ENCODE measurements at places on chromosomes 7 and 10.

DNA sequence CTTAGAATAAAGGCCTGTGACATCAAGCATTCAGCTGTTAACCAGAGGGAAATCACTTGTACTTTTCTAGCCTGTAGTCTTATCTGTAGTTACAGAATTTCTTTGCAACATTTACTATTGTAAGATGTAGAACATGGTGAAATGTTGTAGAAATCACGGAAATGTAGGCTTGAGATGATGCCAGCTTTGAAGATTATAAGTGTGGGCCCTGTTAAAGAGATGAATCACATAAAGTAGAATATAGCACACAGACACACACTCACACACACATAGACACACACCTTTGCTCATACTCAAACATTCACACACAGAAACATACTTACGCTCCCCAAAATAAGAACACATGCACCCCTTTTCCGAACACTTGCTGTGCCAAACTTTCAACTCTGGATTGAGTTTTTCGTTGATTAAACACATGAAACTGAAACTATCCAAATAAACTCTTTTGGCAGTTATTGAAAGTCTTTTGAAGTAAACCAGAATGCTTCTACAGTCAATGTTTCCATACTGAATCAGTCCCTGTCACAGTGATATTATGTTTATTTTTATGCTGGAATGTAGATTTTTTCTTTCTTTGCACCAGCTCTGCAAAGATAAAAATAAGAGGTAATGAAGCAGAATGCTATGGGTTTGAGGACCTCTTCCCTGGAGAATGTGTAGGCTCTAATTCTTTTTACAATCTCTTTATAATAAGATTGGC lies 230.3 kb upstream of the MEOX2 start:
- no peak for DNase-seq

DNA sequence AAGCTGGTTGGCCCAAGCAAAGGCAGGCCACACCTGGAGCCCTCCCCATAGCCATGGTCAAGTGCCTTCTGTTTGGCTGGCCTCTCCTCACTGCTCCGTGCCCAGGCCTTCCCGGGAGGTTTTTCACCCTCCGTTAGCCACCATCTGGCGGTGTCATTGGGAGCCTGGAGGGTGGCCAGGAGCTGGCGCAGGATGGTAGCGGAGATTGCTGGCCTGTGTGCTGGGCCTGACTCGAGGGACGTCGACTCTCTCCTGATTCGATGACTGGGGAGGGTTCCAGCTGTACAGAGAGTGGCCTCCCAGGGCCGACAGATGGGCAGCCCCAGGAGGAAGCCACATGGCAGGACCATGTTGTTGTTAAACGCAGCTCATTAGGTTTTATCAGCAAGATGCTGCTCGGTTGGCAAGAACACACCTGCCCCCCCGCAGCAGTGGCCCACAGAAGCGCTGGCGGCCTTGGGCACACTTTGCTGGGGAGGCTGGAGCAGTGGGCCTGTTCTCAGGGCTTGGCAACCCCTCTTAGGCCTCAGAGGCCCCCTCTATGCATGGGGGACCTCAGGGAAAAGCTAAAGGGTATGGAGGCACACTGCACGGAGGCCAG lies 64.0 kb upstream of the CACUL1 start:
- DNase-seq = no peak

- DNase-seq = no peak
Observed at GRCh38 chr7:157253850-157254249, 83.0 kb upstream of the DNAJB6 start.

GRCh38 chr10:88553116-88553752 lies 29.9 kb downstream of the RNLS start:
- DNase-seq = peak; percentile 57

- DNase-seq = no peak
Observed at GRCh38 chr7:57425239-57425944, 24.6 kb upstream of the ZNF716 start.

GRCh38 chr10:1661416-1661815 lies 75.9 kb downstream of the ADARB2 start:
- DNase-seq = no peak

- DNase-seq = no peak
Observed at GRCh38 chr7:135828604-135829003, 80.0 kb upstream of the FAM180A start.

DNA sequence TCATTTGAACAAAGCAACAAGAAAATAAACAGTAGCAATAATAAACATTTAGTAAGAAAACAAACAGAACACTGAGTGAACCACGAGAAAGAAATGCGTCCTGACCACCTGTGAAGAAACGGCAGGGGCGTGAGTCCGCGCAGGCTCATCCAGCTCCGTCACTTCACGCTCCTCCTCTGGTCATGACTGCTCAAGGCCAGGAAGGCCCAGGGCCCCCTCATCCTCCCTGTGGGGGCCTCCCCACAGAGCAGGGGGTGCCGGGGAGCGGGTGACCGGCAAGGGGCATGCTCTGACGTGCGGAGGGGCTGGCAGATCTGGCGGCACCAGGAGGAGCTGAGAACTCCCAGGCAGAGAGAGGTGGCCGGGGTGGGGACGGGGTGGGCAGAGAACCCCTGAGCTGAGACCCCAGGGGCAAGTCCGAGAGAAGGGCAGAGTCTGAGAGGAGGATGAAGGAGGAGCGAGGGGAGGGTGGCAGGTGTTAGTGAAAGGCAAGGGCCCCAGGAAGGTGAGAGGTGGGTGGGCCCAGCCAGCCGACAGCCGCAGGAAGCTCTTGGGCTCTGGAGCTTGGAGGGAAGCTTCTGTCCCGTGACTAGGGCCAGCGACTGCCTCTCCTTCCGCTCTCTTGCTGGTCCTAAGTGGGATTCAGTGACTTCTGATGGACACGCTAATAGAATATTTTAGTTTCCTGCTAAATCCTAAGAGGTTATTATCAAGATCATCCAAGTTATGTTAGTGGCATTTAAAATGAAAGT lies 223.9 kb downstream of the TCERG1L start:
- no peak for DNase-seq

- no peak for DNase-seq
Observed at GRCh38 chr7:127380479-127380878, 12.0 kb downstream of the ZNF800 start.

- no peak for DNase-seq
Observed at GRCh38 chr7:84274029-84274638, 79.5 kb upstream of the SEMA3A start.

GRCh38 chr7:23356726-23357125 lies 57.6 kb downstream of the MALSU1 start:
- DNase-seq = no peak

DNA sequence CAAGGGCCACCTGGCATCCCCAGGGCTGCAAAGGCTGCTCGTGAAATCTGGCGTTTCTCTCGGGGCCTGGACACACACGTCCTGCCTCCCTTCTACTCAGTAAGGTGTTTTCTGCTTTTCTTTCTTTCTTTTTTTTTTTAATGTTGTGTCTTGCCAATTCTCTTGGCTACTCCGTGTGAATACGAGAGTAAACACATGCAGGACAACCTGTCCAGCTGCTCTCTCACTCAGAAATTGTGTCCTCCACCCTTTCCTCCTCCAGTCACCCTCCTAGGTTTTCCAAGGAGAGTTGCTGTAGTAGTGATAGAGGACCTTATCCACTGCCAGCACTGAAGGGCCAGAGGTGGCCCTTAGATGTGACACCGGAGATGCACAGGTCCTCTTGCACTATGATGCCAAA lies 858 bp upstream of the TEX36 start:
- no peak for DNase-seq

GRCh38 chr10:113305871-113306270 lies 247.0 kb upstream of the HABP2 start:
- DNase-seq = peak; percentile 25

DNA sequence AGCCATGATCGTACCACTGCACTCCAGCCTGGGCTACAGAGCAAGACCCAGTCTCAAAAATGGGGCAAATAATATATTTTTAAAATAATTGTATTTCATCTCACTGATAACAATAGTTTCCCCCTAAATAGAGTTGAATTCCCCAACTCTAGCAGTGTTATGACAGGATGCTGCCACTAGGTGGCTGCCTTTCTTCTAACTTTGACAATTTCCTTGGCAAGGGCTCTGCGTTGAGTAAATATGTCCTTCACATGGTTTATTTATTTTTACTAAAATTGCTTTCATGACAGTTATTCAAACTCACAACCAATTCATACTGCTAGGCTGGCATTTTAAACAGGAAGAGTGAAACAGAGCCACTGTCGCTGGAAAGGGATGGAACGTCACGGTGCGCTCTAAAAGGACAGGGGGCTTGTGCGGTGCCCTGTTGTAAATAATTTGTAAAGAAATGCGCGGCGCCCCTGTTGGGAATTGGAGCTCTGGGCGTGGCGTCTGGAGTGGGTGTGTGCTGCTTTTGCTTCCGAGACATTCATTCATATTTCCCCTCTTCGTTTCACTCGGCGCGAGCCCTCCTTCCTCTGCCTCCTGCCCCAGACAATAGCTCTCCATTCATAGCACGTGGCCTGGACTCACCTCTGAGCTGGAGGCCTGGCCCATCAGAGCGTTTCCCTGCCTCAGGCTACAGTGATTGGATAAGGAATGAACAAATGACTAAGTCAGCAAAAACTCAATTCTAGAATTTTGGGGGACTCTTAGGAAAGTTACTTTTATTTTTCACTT lies 20.5 kb upstream of the PITRM1 start:
- peak; percentile 55 for DNase-seq

DNA sequence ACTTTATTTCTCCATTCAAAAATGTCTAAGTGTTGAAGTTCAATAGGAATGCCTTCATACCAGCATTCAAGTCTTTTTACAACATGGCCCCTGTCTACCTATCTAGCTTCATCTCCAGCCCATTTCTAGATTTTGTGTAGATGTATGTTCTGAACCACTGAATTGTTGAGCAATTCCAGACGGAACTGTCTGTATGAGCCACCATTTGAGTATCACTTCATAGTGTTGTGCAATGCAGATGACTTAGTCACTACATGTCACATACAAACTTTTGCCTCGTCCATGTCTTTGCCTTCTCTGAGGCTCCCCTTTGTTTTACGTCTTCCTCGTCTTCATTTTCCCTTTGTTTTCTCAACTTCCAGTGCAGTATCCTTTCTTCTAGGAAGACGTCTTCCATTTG lies 118.1 kb downstream of the INHBA start:
- no peak for DNase-seq

DNA sequence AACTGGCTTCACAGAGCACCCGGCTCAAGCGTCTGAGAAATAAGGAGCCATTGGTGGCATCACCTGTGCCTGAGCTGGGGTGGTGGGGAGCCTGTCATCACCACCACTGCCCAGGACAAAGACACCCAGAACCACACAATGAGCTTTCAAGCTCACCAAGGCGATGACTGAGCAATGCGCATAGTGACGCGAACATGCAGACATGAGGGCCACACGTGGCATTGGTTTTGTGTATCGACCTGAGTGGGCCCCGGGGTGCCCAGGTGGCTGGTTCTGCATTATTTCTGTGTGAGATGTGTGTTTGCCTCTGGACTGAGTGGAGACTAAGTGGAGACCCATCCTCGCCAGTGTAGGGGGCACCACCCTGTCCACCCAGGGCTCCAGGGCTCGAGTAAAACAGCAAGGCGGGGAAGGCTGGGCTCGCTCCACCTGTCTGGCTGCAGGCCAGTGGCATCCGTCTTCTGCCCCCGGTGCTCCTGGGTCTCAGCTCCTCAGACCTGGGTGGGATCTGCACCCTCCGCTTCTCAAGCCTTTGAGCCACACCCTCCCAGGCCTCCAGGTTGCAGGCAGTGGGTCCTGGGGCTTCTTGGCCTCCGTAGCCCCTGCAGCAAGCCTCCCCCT lies 92.6 kb downstream of the DIP2C start:
- no peak for DNase-seq

DNA sequence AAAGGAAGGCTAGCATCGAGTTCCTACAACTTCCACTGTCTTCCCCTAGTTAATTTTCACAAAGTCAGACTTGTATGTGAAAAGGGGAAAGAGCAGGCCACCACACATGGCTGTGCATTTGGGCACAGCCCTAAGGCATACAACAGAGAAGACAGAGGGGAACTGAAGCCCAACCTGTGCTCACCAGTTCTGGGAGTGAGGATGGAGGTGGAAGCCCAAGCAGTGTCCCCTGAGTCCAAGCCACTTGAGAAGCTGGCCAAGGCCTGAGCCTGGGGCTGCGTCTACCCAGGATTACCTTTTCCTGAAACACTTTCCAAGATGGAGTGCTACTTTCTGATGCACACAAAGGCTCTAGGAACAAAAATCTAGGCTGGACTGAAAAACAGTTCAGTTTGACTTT lies 20.3 kb downstream of the GPNMB start:
- no peak for DNase-seq

GRCh38 chr10:1642600-1643160 lies 94.6 kb downstream of the ADARB2 start:
- DNase-seq = no peak

DNA sequence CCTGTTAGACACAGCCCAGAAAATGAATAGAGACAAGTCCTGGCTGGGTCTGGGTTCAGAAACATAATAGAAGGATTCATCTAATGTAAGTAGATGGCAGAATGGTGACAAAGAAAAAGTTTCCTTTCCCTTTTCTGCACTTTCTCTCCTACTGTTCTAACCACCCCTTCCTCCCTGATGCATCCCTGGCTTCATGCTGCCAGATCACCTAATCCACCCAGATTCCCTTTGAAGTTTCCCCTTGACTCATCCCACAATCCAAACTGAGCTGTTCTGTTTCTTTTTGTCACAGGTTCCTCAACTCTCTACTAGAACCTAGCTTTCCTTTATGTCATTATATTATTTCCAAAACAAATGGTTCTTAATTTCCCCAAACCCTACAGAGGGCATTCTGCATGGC lies 1.1 kb upstream of the MACC1 start:
- no peak for DNase-seq

- no peak for DNase-seq
Observed at GRCh38 chr7:46152696-46153095, 231.6 kb upstream of the IGFBP3 start.

DNA sequence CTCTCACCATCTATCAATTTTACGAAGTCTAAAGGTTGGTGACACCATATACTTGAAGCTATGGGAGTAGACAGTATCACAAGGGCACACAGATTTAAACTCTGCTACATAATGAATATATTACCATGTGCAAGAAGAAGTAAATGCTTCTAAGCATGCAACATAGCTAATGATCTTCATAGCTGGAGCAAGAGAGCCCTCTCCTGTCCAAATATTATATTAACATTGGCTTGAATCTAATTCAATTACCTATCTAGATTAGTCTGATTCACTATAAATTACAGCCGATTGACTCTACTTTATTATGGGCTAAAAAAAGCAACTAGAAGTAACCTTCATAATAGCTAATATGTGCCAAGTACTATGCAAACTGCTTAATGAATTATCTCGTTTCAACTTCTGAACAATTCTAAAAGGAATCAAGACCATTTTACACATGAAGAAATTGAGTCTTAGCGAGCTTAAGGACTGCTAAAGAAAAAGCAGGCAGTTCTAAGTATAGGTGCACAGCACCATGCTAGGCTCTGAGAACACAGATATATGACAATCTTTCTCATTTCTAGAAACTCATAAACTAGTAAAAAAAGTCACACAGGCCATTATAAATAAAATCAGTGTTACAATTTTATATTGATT lies 21.9 kb downstream of the FRA10AC1 start:
- DNase-seq = peak; percentile 13

Data from AG08396 (cell line).